ENCODE measurements at places on chromosomes 12 and 14.

DNA sequence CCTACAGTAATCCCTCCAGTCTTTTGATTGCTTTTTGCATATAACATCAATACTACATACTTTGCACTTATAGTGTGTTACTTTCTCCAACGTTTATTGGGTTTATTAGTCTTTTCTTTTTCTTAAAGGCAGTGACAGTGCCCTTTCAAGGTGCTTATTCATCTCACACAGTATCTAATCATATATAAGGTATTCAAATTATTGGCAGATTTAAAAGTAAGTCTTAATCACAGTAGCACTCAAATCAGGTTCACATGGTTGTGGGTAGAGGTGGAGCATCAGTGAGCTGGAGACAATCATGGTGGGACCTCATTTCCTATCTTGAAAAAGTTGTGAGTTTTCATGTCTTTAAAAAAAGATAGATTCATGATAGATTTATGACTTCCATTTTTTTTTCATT, 706.2 kb downstream of the GALC start:
- no peak for DNase-seq

DNA sequence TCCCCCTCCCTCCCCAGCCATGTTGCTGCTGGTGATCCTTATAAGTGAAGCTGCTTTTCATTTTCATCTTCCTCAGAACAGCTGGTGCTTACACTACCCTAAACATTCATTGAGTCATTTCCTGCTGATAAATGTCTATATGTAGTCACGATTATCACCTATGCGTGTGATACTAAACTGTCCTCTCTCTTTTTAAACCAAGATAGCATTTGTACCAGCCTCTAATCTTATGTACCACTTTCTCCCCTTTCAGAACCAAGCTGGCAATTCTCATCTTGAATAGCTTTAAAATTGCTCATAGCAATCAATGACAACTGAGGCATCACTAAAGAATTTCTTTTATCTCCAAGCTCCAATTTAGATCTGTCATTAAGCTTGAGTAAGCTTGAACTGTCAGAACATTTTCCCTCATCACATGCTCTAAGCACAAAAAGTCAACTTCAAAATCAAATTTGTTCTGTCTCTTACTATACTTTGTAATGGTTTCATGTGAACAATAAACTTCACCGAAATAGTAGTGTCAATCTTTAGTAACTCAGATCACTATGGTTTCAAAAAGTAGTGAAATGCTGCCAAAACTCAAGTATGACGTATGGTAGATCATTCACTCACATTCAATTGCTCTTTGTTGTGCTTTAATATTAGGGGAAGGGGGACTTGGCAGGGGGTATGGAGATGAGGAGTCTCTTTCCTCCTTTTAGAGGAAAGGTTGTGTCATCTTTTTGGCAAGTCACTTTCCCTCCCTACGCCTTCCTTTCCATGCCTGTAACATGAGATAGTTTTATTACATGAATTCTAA, 178.1 kb upstream of the NOVA1 start:
- DNase-seq: no peak

GRCh38 chr14:98244966-98245569, 1026.9 kb downstream of the BCL11B start:
- DNase-seq: no peak

DNA sequence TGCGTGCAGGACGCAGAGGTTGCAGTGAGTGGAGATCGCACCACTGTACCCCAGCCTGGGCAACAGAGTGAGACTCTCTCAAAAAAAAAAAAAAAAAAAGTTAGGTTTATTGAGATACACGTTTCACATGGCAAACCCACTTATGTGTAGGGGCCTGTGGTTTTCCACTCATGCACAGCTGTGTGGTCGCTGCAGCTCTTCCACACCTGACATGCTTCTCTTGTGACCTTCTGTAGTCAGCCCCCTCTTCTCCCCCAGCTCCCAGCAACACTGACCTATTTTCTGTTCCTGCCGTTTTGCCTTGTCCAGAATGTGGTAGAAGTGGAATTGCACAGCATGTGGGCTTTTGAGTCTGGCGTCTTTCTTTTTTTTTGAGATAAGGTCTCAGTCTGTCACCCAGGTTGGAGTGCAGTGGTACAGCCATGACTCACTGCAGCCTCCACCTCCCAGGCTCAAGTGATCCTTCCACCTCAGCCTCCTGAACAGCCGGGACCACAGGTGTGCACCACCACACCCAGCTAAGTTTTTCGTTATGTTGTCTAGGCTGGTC, 8.4 kb downstream of the MTA1 start:
- DNase-seq: no peak
